ENCODE measurements at places on chromosomes 2 and 18.

DNA sequence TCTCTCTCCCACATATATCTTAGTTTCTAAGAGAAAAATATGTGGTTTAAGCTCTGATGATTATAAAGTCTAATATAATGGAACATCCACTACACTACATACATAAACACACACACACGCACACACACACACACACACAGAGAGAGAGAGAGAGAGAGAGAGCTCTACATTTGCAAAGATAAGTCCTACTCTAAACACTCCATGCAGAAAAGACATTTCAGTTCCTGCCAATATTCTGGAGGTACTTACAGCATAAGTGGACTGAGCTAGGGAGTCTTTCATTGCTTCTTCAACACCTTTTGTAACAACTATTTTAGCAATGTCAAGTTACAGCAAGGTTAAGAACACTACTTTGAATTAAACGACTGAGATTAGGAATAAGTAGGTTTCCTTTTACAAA, 80.1 kb downstream of the FIGN start:
- DNase-seq = no peak

- no peak for DNase-seq
Measured at GRCh38 chr2:178266445-178266844, 72.1 kb downstream of the OSBPL6 start.

- DNase-seq = no peak
Measured at GRCh38 chr2:33000986-33001385, 54.2 kb downstream of the LTBP1 start.

GRCh38 chr18:75586130-75586889, 158.8 kb upstream of the SMIM21 start:
- no peak for DNase-seq

DNA sequence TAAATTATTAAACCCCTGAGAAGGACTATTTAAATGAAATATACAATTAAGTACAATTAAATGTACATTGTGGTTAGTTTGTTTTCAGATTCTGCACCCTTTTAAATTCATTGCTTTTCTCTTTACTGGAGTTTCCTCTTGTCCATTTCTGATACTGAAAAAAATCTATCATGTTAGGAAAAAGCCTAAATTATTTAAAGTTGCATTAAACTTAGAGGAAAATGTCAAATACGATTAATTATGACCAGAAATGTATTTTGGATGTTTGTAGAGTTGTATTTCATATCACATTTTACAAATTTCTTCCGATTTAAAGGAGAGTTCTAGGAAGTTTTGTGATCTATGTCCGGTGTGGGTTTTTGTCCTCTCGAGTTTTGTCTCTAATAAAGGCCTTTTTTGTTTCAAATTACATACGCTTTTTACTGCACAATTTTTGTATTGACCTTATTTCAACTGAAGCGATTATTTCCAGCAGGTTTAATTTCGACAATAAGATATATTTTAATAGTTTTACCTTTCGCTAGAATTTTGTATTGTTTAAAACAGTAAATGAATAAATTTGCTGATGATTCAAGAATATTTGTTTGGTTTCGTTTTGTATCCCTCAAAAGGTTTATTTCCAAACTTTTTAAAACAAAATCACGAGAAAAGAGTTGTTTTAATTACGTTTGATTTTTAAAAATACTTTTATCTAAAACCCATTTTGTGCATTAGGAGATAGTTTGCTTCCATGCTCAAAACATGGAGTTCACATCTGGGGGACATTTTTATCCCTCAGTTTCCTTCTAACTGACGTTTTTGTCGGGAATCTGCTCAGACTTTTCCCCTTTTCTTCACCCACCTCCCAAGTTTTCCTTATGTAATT, 3.3 kb upstream of the SATB2 start:
- no peak for DNase-seq

- DNase-seq = no peak
Measured at GRCh38 chr18:26483633-26484032, 64.7 kb downstream of the KCTD1 start.

DNA sequence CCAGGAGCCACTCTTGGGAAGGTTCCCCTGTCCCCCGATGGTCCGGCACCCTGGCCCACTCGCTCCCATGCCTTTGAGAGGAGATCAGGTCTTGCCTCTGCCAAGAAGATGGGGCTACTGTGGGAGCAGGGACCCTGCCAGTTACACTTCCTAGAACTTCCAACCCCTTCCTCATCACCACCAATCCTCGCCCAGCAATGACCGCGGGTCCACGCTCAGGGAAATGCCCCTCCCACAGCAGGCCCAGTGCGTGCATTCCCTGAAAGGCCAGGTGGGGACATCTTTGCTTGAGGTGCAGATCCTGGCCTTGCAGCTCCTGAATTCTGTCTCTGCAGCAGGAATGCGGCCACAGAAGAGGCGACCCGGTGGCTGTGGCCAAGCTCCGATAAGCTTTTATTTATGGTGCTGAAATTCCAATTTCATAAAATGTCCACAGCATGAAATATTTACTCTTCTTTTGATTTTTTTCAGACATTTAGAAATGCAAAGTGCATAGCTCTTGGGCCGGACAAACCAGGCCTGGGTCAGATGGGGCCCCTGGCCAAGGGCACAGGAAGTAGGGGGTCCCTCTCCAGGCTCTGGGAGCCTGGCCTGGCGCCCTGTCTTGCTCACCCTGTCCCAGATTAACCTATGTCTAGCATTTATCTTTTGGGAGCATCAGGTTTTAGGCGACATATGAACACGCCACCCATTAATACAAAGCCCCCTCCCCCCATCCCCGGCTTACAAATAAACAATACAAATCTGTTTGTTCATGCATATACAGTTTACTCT, 29.8 kb downstream of the PXDN start:
- no peak for DNase-seq

DNA sequence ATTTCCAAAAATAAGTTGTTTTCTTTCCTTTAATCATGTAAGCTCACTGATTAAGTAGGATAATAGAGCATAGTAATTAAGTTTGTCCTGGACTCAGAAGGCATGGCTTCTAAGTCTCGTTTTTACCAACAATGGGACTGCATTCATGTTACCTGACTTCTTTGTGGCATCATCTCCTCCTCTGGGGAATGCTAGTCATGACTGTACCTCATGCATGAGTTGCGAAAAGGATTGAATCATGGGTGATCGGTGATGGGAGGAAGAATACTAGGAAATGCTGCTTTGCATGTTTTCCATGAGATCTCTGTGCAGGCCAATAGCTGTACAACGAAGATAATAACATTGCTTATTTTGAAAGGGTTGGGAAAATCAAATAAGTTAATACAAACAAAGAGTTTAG, 981.6 kb downstream of the CNTNAP5 start:
- DNase-seq = no peak

GRCh38 chr2:75560022-75560767, 544 bp downstream of the EVA1A start:
- DNase-seq = no peak

- DNase-seq = no peak
Measured at GRCh38 chr18:79917169-79917852, 34.1 kb downstream of the SLC66A2 start.

- DNase-seq = no peak
Measured at GRCh38 chr2:53765767-53766166, 1.8 kb upstream of the CHAC2 start.

- DNase-seq = no peak
Measured at GRCh38 chr2:108454440-108454839, 5.4 kb downstream of the GCC2 start.

DNA sequence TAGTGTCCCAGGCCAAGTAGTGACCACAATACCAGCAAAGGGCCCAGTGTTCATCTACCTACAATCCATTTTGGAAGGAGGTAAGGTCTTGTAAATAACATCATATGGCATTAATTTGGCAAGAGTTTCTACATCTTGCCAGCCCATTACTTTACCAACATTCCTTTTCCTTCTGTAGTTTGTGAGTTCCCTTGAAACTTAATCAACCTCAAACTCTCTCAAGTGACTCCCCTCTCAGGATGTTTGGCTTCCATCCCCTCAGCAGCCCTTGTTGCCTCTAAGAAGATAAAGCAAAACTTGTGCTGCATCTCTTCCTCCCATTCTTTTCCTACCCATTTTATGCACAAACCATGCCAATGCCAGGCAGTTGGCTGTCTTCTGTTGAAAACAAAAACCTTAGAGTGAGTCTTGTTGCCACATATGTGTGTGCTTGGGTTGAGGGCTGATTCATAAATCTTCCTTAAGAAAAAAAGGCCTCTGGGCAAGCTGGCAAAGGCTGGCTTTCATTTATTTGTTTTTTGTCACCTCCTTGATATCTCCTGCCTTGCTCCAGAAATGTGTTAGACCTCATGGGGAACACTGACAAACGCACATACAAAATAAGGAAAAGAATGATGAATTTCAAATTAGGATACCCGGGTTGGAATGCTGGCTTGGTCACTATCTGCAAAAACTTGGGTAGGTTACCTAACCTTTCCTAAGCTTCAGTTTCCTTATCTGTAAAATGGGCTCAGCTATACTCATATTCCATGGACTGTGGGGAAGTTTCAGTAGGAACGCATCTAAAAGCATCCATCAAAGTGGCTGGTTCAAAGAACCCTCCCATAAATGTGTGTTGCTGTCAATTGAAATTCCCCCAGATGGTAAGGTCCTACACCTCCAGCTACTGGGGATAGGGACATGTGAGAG, 29.4 kb upstream of the ST3GAL5 start:
- no peak for DNase-seq

GRCh38 chr18:27057519-27058234, 127.4 kb downstream of the CHST9 start:
- no peak for DNase-seq

DNA sequence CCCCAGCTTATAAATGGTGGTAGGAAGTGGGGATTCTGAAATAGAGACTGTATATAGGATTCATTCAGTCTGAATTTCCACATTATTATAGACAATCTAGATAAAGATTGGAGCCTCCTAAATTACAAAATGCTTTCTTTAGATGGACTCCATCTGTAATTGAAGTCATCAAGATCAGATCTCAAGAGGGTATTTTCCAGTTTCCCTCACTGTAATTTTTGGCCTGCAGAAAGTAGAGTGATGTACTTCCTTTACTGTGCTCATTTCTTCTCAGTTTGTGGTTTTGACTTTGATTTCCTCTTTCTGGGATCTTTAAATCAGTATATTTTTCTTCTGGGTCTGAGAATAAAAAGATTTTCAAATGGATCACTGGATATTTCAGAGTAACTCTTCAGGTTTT, 7.2 kb downstream of the BABAM2 start:
- DNase-seq = no peak

DNA sequence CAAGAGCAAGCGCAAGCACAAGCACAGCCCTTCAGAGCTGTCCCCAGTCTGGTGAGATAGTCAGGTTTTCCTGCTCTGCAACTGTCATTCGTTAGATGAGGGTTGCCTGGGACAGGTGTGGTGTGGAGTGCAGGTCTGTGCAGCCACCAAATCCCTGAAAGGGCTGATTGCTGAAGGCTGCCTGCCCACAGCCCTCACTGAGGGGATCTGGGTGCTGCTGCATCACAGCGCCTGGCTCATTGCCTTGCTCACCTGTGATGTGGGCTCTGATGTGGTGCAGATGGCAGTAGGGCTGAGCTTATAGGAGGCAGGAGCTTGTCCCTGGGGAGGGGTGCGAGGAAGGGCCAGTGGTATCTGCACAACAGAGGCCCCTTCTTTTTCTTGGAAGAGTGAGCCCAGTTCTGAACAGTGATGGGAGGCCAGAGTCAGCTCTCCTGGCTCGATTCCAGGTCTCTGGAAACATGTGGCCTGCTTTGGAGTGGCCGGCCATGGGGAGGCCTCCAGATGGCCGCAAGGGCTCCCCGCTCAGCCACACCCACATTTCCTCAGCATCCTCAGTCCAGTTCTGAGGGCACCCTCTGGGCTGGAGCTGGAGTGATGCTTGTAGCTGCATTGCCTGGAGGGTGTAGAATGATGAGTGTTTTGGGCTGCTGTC, 11.4 kb downstream of the UBE2F start:
- no peak for DNase-seq

DNA sequence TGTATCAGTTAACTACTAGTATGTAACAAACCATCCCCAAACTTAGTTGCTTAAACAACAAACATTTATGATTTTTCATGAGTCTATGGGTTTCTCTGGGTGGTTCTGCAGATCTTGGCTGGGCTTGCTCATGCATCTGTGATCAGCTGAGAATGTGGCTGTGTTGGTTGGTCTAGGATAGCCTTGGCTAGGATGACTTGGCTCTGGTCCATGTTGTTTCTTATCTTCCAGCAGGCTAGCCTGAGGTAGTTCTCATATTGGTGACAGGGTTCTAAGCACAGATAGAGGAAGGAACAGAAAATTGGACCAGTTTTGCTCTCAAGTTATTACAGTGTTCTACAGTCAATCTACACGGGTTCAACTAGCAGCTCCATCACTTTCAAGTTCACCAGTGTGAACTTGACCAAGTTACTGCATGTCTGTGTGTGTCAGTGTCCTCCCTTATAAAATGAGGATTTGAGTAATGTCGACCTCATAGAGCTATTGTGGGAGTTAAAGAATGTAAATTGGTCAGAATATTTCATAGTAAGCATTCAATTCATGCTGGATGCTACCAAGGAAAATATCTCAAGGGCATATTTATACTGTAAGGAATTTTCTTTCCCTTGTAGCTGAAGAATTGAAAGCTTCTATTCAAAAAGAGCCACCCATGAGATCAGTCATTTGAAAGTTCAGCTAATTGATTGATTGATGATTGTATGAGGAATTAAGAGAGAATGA, 65.3 kb downstream of the MYO3B start:
- no peak for DNase-seq

DNA sequence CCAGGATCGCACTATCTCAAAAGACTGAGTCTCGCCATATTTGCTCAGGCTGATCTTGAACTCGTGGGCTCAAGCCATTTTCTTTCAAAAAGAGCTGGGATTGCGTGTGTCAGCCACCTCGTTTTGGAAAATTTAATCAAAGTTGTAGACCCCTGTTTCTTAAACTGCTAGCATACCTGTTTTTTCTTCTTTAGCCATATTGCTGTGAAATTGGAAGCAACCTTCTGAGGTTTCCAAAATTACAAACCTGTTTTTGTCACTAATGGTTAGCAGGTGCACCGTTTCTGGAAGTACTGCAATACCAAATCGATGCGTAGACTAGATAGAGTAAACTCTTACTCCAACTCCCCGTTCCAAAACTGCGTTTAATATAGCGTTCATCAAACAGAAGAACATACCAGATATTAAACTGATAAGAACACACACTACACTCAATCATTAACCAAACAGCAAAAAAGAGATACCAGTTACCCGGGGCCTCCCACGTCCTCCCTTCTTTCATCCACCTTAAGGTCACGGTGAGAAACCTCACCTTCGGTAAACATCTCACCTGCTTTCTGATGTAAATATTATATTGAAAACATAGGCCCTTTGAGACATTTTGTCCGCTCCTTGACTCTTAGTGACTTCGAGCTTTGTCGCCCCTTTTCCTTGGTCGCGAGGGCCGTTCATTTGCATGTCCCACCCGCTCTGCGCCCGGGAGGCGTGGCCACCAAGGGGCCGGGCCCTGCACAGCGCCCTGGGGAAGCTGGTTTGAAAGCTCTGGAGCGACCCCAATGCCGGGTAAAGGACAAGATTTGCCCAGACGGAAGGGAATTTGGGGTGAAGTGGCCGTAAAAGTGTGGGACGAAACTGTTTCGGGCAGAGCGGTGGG, at the start of gene RNU2-63P:
TSS of gene RNU2-63P (minus strand) at position 462 of the 874 bp plus-strand sequence.
- peak; percentile 78 for DNase-seq

- DNase-seq = no peak
Measured at GRCh38 chr18:79497638-79498081, 101.9 kb downstream of the NFATC1 start.
